ENCODE measurements at places on chromosomes 5 and 9. TPM values are rescaled to one million over a fixed set of nuclear protein-coding genes. Genes with fewer than 3 reads are reported as not detected.

DNA sequence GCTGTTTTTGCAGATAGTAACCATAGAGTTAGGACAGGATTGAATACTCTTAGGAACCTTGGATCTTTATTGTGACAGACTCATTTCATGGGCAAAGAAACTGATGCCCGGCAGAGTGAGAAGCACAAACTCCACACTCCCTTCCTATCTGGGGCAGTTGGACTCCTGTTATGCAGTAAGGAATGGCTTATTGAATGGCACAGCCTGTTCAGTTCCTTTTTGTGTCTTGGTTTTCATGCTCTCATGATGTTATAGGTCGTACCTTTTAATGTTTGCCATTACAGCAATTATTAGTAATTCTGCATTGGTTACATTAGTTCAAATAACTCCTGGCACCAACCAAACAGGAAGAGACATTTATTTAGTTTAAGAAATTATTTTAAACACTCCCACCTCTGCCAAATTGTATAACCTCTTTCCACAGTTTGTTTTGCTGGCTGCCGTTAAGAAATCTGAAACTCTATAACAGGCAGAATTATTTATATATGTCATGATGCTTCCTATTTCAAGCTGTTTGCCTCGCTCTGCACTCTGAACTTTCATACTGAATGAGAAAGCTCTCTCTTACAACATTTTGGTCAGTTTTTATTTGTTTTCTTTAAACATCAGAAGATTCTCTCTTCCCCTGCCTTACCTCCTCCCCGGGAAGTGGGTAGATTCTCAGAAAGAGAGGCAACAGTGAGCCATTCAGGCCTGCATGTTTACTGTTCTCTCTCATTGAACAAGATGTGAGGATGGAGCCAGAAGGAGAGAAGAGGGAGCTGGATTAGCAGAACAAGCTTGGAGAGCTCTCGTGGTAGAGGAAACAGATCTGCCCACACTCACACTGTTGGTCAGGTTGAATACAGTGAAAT is 144.4 kb downstream of the ARHGEF28 start:
- no peak for DNase-seq

DNA sequence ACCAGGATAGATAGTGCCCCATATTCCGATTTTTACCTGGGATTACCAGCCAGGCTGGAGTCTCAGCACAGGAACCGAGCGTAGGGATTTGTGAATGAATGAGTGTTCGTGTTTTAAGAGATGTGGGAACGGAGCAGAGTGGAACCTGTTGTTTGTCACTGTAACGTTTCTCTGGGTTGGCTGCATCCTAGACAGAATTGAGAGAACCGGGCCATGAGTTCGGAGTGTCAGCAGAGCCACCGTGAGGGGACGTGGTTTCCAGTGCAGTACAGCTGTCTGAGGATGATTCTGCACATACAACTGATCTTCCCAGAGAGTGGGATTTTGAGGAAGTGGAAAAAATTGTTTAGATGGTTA is 1.2 kb downstream of the PDE8B start:
- no peak for DNase-seq

Gene FOXD4
- total RNA-seq: 0.32 TPM

GRCh38 chr9:69121155-69122081 is 52.7 kb upstream of the TJP2 start:
- peak; percentile 89 for DNase-seq

DNA sequence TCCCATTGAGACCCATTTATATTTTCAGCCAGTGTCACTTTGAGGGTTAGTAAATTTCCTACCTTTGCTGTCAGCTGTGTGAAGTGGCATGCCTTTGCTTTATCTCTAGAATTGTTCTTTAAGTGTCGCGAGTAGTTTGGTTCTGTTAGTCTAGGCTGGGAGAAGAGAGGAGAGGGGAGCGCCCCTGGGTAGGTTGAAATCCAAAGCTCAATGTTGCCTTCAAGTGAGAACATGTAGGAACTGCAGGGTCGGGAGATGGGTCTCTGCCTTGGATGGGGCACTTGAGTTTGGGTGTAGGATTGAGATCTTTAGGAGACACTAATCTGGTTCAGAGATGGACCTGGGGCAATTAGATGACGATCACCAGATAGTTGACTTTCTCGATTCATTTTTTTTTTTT is 46.3 kb downstream of the STC2 start:
- DNase-seq: no peak

Gene C5orf63
- 5.4 TPM for total RNA-seq

Measured in mesenteric fat pad (tissue), 1 donor.